ENCODE measurements at places on chromosomes 5 and 9.

DNA sequence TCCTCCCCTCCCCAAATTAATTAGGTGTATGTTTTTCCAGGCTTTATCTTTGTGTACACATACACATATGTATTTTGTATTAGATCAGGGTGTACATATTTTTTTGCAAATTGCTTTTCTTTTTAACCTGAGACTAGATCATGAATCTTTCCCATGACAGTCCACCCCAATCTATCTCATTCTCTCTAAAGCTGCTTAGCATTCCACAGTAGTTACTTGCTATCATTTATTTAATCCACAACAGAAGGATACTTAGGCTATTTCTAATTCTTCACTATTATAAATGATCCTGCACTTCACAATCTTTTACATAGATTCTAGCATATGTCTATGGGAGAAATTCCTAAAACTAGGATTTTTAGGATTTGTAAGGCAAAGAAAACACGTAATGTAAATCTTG, 43.9 kb downstream of the SH3RF2 start:
- no peak for DNase-seq

DNA sequence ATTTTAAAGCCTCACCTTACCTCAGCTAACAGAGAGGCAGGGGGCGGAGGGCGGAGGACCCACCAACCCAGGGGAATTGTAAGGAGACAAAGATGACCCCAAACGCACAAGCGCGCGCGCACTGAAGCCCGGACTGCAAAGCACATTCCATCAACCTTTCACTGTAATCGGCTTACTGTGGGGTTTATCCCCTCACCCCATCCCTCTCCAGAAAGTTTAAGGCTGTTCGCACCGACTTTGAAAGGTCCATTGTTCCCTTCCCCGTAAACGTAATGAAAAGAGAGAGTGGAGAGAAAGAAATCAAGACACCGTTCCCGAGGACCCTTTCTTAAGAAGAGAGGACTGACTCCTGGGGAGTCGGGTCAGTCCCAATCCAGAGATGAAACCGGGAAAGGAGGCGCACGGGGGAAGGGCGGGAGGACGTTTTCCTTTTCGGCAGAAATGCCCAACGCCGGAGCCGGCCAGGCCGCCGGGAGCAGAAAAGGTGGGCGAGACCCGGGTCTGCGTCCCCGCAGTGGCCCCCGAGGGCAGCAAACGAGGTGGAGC, 464 bp downstream of the CEMIP2 start:
- no peak for DNase-seq

DNA sequence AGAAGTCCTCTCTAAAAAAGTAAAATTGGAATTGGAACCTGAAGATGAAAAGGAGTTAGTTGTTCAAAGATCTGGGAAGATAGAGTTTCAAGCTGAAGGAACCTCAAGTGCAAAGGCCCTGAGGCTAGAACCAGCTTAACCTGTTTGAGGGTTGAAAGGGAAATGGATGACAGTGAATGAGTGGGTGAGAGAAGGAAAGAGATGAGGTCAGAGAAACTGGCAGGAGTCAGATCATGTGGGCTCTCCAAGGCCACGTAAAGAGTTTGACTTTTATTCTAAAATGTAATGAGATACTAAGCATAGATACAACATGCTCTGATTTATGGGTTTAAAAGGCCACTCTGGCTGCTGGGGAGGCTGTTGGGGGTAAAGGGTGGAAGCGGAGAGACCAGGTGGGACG, 2.5 kb upstream of the RAD23B start:
- no peak for DNase-seq

- no peak for DNase-seq
Observed at GRCh38 chr9:38389313-38389712, 3.2 kb upstream of the ALDH1B1 start.

DNA sequence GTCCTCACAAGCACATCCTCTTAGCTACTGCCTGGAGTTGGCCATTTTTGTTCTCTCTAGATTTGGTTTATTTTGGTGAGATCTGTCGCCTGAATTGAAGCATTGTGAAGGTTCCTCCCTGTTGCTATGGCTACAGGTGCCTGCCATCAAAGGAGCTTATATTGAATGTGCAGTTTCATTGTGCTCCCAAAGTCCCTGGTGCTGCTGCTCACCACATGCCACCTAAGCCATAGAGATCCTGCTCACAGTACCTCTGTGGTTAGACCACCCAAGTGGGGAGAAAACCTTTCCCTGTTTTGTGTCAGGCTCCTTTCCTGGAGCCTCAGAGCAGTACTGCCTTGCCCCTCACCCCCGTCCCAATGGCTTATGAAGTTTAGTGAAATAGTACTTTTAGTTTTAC, 383.4 kb downstream of the TMEM38B start:
- no peak for DNase-seq

DNA sequence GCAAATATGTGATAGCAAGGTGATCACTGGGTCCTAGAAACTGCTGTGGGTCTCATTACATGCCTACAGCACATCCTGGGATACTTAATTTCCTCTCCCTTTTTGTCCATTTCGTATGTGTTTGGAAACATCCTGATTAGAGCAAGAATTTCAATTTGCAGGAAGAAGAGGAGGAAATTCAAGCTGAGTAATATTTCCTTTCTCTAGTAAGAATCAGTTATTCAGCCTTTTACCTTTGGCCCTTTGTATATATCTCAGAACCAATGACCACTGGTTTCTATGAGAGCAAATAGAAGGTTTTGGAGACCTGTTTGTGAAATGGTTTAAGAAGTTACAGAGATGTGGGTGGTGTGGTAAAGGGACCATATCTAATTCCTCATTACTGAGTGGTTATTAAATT, 171.6 kb downstream of the RMI1 start:
- no peak for DNase-seq

DNA sequence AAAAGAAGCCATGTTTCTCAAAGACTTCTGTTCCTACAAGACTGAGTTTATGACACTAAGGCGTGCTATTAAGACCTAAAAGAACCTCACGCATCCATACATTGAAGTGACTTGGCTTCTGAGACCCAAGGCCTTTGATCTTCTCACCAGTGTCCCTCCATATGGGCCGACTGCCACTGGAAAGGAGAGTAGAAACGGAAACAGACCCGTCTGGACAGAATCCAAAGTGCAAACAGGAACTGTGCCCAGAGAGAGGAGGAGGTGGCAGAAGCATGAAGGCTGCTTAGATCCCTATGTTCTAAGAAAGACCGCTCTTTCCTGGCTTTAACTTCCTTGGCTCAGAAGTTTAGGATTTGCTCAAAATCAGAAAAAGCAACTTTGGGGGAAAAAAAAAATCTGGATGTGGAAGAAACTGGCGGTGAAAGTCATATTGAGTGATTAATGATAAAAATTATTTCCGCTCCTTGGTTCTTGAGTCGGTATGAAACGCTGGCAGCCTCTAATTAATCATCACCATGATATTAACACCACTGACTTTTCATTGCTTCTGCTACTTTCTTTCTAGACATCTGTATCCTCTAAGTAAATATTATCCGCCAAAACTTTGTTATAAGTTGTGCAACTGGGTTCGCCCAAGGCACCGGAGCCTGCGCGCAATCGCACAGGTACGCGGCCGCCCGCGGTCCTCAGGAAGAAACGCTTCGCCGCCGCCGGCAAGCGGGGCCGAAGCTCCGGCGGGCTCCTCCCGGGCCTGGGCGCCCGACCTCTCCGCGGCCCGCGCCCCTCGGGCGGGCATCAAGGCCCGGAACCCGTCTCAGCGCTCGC, 726 bp downstream of the DAP start:
- peak; percentile 37 for DNase-seq

DNA sequence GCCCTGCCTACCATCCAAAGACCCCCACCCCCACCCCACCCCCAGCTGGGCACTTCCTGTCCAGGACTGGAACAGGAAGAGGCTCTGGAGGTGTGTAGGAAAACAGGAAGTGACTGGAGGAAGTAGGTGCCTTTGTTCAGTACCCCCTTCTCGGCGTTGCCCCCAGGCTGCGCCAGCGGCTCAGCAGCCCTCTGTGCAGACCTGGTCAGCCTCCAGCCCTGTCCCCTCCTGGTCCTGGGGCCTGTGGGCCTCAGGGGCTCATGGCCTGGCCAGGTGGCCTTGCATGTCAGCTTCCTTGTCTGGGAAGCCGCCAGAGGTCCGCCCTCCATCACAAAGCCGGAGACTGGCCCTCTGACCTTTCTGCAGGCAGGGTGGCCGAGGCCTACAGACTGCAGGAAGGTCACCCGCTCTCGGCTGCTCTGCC, 26.0 kb downstream of the FLT4 start:
- DNase-seq = no peak

DNA sequence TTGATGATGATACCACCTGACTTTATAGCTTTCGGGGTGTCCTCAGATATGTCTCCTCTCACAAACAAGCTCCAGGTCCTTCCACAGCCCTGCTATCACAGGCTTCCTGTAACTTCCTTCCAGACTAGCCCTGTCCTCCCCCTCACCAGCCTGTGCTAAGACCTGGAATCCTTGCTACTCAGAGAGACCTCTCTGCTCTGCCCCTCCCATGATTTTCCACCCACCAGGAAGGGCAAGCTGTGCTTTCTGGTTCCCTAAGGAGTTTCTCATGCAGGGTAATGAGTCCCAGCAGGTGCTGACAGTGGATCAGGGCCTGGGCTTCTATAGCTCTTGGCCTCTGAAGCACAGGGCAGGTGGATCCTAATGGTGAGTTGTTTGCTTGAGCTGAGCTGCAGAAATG, 86.9 kb downstream of the AOPEP start:
- no peak for DNase-seq

DNA sequence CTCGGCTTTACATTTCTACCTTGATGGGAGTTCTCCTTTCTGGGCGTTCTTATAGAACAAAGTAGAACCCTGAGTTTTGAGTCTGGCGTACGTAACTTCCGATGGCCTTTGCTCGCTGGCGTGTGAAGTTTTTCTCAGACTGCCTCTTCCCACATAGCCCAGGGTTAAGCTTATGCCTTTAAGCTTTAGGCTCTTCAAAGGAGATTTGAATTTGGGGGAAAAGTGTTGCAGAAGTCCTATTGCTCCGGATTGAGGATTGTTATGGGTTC, 13.7 kb upstream of the FBP2 start:
- DNase-seq = no peak

GRCh38 chr5:122195802-122196394, 66.6 kb downstream of the ZNF474 start:
- DNase-seq = peak; percentile 58

DNA sequence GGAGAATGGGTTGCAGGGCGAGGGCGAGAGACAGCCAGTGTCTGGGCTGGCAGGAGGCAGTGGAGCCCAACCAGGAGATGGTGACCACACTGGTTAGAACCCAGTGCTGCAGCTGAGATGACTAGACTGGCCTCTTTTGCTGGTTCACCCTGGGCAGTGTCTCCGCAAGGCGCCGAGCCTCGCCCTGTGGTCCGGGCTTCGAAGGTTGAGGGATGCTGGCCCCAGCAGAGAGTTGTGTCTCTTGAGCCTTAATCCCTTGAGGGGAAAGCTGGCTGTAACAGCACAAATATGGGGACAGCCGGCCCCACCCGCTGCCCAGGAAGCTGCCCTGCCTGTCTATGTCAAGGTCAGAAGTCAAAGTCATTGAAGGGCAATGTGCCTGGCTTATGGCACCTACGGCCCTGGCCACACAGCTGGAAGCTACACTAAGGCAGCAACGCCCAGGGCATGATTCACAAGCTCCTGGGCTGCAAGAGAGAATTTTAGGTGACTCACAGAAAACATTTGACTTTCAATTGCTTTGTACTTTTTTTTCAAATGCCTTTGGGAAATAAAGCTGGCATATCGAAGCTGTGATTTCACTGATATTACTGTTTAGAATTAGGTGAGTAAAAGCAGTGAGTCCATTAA, 33.3 kb downstream of the NKX2-5 start:
- peak; percentile 68 for DNase-seq

GRCh38 chr5:16654647-16655334, 38.0 kb upstream of the RETREG1 start:
- DNase-seq = no peak

GRCh38 chr5:88438006-88438405, 169.4 kb upstream of the TMEM161B start:
- DNase-seq = peak; percentile 6

DNA sequence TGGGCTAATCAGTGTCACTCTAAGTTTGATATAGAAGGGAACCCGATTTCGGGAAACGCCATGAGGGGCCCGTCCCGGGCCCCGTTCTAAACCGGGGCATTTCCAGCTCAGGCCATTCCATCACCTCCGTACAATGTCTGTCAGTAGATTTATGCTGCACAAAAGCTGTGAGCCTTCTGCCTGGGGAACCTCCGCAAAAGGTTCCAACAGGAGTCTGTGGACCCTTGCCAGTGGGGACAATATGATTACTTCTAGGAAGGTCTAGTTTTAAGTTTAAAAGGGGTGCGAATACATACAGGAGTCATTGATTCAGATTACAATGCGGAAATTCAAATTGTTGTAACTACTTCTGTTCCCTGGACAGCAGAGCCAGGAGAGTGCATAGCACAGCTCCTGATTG, 57.6 kb downstream of the RAPGEF1 start:
- no peak for DNase-seq

- no peak for DNase-seq
Observed at GRCh38 chr5:167271081-167271480, 1020.4 kb upstream of the WWC1 start.

- no peak for DNase-seq
Observed at GRCh38 chr5:38135486-38136039, 122.8 kb upstream of the EGFLAM start.

DNA sequence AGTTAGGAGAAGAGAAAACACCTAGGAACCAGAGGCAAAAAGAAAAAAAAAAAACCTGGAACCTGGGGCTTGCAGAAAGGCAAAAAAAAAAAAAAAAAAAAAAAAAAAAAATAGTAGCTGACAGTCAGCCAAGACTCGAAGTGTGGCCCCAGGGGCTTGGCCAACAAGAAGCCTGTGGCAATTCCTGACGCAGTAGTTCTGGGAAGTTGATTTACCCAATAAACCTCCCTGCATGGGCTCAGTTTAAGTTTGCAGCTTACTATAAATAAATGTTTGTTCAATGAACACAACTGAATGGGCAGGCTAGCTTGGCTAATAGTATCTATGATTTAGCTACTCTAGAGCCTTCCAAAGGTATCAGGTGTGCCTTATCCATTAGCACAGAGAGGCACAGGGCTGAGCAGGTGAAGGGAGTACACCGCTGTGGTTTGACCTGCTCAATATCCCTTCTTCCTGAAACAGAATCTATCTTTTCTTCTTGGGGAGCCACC, 21.3 kb upstream of the GLRX start:
- no peak for DNase-seq

DNA sequence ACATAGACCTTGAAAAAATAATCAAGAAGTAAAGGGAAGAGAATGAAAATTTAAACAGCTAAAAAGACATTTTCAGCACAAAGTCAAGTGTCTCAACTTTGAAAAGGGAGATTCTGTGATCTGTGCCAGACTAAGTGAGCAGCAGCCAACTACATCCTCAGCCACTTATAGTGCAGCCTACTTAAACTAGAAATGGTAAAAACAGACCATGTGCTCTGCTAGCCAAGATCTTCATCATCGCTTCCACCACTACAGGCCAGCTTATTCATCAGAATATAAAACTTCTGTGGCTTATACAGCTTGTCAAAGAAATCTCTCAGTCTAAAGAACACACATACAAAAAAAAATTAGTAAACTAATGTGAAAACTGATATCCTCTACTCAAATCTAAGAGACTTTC, 63.5 kb downstream of the CEMIP2 start:
- DNase-seq = no peak

GRCh38 chr9:127611899-127612790, at the start of gene STXBP1:
STXBP1 (plus strand) TSS chr9:127612277; CDS start chr9:127612404, 127 bp downstream.
- peak; percentile 53 for DNase-seq

Measured in brain microvascular endothelial cell (primary cell).